ENCODE measurements at places on chromosomes 16 and 17. TPM values are rescaled to one million over a fixed set of nuclear protein-coding genes. Genes with fewer than 3 reads are reported as not detected.

DNA sequence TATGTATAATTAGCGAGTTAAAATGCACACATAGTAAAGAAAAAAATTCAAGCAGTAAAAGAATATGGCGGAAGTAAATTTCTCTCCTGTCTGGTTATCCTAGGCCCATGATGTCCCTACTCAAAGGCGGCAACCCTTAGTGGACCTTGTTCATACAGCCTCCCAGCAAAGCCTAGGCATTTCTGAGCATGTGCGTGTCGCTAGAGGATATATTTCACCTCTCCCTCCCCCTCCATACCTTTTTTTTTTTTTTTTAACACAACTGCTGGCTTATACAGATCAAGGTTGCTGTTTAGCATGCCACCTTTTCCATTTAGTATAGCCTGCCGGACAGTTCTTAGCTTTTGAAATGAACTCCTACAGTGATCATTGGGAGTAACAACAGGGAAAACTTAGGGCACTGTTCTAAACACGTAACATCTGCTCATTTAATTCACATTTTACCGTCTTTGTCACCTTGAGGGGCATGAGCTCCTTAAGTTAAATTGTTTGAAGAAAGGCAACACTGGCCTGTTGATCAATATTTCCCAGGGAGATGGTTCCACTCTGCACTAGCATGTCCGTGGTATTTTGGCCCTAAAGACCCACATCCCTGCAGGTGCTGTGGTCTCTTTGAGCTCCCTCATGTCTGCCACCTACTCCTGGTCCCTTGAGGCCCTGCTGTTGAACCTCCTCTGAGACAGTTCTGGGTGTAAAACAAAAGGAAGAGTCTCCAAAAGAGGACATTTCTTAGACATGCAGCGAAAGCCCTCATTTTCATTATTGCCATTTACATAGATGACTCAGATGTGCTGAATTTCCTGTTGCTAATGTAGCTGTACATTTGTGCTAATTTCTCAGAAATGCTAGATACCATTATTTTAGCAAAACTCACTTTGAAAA is 4.1 kb upstream of the TNFRSF13B start:
- no peak for DNase-seq

DNA sequence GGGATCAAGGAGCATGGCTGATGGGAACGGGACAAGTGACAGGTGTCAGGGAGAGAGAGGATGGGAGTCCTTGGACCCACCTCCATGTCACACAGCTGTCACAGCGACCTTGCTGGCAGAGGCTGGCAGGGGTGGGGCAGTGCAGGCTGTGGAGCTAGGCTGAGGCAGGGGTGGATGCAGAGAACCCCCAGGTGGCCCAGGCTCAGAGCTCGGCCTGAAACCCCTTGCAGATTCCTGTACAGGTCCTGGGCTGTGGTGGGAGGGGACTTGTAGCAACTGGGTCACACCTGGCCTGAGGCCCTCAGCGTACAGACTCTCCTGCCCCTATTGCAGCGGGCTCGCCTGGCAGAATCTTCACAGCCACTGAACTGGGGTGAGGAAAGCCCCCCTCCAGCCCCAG is 174.1 kb downstream of the NTN1 start:
- DNase-seq, result peak; percentile 48

DNA sequence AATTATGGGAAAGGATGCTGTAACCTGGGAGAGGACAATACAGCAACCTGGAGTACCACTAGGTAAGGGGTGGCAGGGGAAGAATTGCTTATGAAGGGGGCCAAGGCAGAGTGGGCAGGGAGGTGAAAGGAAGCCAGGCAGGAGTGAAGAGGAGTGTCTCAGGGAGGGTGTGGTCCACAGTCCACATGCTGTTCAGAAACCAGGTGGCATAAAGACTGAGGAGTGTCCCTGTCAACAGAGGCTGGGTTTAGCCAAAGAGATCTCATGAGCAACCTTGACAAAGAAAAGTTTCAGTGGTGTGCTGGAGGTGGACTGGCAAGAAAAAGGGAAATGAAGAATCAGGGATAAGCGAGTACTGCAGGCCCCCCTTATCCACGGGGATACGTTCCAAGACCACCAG is 88.4 kb downstream of the SPACA3 start:
- DNase-seq, result no peak

DNA sequence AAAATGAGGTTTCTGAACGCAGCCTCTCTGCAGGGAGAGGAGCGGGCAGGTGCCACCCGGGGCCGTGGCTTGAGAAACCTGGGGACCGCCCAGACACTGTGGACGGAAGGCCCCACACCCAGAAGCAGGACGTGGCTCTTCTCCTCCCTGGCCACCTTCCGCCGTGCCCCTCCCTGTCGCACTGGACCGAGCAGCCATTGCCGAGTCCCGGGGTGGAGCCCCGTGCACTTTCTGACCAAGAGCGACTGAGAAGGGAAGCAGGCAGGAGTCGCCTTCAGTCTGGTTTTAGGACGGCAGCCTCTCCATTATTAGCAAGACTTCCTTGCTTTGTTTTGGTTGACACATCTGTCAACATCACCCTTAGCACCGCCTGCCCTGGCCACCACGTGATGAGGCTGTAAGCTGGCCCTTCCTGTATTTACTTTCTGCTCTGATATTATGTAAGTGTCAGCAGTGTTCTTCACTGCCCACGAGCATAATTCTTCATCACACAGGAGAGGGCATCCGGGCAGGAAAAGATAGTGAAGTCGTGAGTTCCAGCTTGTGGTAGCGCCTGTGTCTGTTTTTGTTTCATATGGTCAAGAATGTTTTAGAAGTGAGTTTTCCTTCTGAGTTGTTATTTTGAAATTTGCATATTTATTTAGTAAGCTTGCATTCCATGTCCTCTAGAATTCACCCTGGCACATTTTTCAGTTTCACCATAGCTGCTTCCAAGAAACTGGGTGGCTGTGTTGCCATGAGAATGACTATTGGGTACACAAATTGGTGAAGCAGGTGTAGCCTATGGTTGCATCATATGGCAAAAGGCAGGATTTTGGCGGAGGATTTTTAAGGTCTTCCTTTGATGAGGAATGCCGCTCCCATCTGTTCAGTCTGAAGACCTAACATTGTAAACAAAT is 1.0 kb downstream of the HERPUD1 start:
- peak; percentile 87 for DNase-seq

DNA sequence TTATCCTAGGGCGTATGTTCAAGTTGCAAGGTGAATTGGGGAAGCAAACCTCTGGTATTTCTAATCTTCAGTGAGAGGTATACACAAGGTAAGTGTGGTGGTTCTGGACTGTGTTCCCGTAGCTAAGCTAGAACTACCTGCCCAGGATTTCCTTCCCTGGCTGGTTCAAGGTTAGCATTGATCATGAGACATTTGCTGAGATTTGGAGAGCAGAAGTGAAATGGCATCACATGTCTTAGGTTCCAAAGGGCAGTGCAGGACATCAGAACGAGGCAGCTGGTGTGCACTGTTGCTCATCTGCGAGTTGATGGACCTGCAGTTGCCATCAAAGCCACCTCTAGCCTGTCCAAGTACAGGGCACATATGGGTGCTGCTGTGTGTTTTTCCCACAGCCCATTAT is 95.2 kb downstream of the EMP2 start:
- no peak for DNase-seq

- DNase-seq, result no peak
Observed at GRCh38 chr17:68542698-68543463, 30.7 kb downstream of the PRKAR1A start.

DNA sequence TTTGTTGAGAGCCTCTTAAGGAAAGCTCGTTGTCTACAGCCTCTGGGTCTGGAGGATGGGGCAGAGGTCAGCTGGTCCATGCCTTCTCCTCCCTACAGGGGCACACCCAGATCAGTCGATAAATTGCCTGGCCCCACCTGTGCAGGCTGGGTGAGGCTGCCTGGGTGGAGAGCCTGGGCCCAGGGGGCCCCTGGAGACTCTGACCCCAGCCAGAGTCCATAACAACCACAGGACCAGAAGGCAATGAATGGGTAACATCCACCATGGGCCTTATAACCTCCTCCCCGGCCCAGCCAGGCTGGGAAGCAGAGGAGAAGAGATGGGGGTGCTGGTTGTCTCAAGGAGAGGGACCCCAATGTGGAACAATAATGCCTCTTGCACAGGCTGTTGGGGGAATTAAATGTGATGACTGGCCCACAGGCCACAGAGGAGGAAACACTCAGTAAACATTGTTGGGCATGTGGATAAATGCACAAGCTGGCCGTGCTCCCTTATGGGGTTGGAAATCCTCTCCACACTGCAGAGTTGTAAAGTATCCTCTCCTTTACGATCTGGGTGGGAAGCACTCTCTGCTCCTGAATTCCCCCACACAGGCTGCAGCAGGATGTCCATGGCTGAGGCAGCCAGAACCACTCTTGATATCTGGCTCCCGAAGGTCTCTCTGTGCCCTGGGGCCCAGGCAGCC is 56.7 kb upstream of the TOB1 start:
- peak; percentile 85 for DNase-seq

- no peak for DNase-seq
Observed at GRCh38 chr17:36203335-36203734, 6.8 kb upstream of the CCL3L1 start.

DNA sequence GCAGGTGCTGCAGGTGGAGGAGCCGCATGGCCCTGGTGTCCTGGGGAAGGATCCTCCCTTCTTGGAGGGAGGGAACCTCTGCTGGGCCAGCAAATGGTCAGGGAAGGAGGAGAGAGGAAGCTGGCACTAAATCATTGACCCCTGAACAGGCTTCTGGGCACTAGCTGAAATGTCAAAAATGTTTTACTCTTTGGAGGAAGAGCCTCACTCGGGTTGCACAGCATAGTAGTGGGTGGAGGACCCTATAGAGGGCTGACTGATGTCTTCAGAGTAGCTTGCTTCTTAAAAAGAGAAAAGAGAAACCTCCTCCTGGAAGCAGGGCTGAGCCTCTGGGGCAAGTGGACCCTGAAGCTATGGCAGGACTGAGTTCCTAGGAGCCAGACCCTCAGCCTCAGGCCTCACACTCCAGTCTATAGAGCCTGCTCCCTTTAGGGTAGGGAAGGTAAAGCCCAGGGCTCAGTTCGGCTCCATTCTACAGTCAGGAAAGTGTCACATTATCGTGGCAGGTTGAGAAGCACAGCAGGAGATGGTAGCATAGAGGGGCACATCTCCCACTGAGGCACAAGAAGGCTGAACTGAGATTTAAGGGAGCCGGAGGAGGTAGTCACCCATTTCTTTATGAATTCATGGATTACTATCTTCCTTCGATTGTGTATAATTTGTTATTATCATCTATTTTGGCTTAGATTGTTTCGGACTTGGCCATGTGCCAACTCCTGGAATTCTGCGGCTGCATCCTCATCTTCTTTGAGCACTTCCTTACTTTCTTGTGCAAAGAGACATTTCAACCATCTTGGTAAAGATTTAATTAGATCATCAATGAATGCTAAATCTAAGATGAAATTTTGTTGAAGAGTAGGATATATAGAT is 7.3 kb upstream of the CUEDC1 start:
- DNase-seq, result no peak

GRCh38 chr17:34502426-34502825 is 77.0 kb upstream of the TMEM132E start:
- no peak for DNase-seq

GRCh38 chr17:80780381-80781198 is 211.1 kb upstream of the CHMP6 start:
- no peak for DNase-seq

DNA sequence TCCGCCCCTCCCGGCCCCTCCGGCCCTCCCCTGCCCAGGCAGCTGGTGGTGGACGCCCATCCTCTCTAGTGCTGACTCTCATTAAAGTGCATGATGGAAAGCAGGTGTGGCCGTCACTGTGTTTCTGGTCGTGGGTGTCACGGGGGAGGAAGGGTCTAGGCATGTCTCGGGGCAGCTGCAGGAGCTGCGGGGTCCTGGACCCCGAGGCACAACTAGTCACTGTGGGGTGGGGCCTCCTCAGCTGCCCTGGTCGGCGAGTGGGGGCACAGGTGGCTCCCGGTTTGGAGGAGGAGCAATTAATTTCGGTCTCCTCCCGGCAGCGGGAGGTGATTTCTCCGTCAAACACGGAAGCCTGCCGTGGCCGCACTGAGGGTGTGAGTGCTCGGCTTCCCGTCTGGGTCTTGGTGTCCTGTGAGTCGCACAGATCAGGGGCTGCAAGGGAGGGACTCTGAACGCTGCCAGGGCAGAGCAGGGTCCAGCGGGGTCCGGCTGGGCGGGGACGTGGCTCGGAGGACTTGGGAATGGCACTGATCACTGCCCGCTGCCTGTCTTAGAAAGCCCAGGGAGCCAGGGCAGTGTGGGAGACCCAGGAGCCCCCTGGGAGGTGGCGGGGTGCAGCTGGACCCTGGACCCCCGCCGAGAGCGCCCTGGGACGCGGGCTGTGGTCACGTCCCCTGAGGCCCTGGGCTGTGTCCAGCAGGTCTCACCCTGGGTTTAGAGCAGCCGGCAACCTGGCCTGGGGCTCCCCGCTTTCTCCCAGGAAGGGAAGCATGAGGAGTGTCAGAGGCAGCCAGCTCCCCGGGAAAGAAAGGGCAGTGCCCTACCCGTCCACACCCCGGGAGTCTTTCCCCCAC is 3.3 kb downstream of the TPSD1 start:
- no peak for DNase-seq

- no peak for DNase-seq
Observed at GRCh38 chr17:6755281-6755680, 565 bp upstream of the XAF1 start.

DNA sequence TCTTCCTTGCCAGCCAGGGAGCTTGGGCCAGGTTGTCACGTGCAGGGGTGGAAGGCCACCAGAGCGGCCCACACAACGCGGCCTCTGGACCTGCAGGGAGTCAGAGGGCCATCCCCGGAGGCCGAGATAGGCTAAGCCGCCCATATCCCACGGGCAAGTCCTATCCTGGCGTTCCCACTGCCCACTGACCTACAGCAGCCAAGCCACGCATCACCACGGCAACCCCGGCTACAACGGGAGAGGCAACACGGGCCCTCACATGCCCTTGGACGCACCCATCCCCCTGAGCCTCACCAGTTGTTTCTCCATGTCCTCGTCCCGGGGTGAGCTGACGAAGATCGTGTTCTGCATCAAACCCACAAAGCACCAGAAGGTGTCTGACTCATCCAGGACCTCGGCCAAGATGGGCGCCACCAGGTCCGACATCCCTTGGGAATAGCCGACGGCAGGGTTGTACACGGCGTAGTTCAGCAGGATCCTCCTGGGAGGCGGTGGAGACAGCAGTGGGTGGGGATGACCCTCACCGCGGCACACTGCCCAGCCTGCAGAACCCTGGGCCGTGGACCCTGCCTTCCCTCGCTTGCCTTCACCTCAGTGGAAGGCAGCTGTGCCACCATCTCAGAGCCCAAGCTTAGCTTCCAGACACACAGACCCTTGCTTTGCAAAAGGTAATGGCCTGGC is 88.2 kb downstream of the TBC1D16 start:
- DNase-seq, result no peak

The ADAD2 gene
- total RNA-seq, result 0.41 TPM

The SOX15 gene
- total RNA-seq, result 4.4 TPM

The GAST gene
- total RNA-seq, result not detected

The CNTD1 gene
- total RNA-seq, result 0.79 TPM

The NPIPA2 gene
- total RNA-seq, result 8.8 TPM

The KCNJ18 gene
- not detected for total RNA-seq

The SLC47A2 gene
- 0.65 TPM for total RNA-seq

The HCRT gene
- total RNA-seq, result not detected

The TK2 gene
- total RNA-seq, result 29.4 TPM

The AGRP gene
- not detected for total RNA-seq

The TMC7 gene
- 12.4 TPM for total RNA-seq

The USP43 gene
- 7.2 TPM for total RNA-seq

All from mucosa of descending colon (tissue), 3 donors.